Type B pancreatic cell (in vitro differentiated cells): ENCODE measurements at places on chromosomes 13 and 19.

DNA sequence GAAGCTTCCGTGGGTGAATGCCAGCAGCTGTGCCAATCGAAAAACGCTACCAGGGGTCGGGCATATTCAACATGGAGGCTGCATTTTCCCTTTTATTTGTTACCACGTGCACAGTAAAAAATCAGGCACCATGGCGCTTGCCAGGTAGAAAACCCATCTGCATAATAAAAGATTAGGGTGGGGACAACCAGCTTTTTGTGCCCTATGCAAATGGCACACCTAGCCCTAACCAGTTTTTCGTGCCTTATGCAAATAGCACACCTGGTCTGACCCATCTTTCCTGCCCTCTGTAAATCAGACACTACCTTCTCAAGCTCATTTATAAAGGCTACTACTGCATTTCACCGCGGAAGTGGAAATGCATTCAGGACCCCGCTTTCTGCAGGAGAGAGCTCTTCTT lies 62.1 kb upstream of the FREM2 start:
- DNase-seq: no peak

DNA sequence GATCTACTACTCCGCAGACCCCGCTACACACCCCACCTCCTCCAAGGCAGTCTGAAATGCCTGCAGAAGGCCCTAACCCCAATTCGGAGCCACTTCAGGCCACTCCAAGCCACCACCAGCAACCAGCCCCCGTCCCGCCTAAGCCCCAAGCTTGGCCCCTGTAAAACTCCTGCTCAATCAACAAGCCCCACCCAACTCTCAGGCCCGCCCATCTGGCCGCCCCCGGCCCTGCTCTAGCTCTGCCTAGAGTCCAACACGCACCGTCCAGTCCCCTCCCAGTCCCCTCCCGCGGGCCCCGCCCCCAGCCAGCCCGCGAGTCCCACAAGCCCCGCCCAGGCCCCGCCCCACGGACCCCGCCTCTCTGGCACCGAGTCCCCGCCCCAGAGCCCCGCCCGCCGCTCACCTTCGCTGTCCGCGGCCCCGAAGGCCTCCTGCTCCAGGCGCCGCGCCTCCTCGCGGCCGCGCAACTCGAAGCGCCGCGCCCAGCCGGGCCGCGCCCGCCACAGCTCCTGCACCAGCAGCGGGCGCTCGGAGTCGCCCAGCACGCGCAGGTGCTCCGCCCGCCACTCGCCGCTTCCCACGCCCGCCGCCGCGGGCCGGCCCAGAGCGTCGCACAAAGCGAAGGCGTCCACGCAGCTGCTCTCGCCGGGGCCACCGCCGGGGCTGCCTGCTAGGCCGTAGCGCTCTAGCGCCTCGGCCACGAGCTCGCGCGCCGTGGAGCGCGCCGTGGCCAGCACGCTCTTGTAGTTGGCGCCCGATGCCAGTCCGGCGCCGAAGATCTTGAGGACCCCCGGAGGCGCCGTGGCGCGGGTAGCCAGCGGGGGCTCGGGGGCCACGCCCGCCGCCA lies 1.6 kb downstream of the RASIP1 start:
- DNase-seq: peak; percentile 98

GRCh38 chr19:42290136-42290522 lies 11.8 kb upstream of the PRR19 start:
- DNase-seq: no peak

DNA sequence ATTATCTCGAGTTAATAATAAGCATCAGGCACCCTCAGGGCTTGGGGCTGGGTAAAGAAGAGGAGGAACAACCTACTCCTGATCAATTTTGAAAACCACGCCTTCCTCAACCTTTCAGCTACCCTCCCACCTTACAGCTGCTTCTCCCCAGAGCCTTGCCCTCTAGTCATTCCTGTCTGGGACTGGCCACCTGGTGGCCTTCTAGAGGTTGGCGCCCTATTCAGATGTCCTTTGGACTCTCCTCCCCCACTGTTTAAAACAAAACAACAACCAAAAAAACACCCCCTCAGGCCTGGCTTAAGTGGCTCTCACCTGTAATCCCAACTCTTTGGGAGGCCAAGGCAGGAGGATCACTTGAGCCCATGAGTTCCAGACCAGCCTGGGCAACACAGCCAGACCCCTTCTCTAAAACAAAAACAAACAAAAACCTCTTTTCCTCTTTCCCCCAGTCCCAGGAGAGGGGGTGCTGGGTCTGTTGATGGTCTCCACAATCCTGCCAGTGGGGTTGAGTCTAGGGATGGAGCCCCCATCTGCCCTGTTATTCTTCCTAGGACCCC lies 62.3 kb downstream of the CCDC70 start:
- peak; percentile 37 for DNase-seq

- no peak for DNase-seq
These were observed 472.1 kb downstream of the FOXO1 start for GRCh38 chr13:40194224-40194806.

- no peak for DNase-seq
These were observed 24.3 kb upstream of the ZC3H13 start for GRCh38 chr13:46076827-46077226.

GRCh38 chr13:45301263-45301662 lies 39.7 kb downstream of the TPT1 start:
- DNase-seq: no peak

- DNase-seq: peak; percentile 82
These were observed 42.6 kb downstream of the ZNF146 start for GRCh38 chr19:36257520-36257876.

GRCh38 chr13:93698016-93698613 lies 471.5 kb downstream of the GPC6 start:
- no peak for DNase-seq

DNA sequence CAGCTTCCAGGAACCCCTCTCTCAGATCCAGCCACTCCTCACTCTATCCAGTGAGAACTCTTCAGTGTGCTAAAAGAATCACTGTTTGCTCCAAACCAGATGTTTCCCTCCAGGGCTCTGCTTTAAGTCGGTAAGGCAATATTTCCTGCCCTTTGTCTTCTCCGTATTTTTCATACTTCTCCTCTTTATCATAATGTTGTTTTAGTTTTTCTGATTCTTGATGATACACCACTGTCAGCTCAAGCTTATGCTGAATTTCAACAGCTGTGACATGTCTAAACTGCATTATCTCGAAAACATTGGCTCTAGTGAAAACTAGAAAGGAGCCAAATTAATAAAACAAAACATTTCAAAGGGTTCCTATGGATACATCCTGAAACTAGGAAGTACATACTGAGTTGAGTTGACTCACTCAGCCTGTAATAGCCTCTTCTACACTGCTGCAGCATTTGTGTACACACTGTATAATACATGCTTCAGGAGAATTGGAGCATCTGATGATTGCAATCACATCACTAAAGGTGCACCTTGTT lies 39.8 kb downstream of the GPR180 start:
- no peak for DNase-seq

DNA sequence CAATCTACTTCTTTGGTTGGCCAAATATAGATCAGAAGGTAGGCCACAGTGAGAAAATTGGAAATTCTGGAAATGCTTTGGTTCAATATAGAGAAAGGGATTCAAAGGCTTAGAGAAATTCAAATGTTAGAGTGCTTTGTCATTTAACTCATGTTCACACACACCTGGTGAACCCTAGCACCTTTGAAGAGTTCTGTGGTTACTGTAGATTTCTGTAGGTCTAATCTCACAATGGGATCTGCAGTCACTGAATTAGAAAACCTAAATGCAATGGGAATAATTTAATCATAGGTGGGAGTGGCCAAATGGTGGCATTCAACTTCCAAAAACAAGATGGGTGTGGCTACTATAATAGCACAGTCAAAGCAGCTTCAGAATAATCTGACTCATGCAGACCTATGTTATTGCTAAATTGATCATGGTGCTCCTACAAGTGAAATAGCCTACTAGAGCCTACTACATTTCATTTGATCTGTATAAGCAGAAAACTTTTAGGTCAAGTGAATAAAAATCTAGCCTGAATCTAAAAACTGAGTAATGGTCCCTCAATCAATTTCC lies 1152.9 kb downstream of the PCDH9 start:
- no peak for DNase-seq

DNA sequence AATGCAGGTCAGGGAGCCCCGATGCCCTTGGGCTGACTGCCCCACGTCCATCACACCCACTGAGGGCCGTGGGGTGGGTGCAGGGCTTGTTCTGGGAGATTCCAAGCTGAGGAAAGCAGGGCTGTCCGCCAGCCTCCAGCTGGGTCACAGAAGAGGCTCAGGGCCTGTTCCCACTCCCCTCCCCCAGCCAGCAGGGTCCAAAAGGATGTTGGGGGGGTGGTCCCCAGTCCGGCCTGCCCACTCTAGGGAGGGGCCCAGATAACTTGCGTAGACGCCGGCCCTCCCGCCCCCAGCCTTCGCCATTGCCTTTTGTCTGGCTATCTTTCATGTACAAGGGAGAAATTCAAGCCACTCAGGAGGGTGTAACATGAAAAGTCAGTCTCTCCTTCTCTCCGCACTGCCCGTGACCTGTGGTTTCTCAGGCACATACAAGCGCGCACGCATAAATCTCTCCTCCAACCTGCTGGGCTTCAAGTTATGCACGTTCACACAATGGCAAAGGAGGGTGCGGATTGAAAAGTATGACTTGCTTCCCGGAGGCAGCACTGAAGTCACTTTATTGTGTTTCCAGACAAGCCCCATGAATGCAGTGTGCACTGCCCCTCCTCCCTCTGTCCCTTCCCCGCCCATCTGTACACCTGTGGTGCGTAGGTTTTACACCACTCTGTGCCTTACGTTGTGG lies 20.2 kb downstream of the CARM1 start:
- DNase-seq: no peak

- DNase-seq: no peak
These were observed 162.0 kb downstream of the EFNB2 start for GRCh38 chr13:106373304-106373988.

GRCh38 chr13:41696163-41697003 lies 239.0 kb downstream of the RGCC start:
- DNase-seq: no peak

GRCh38 chr13:78786459-78786858 lies 127.5 kb upstream of the OBI1 start:
- no peak for DNase-seq

DNA sequence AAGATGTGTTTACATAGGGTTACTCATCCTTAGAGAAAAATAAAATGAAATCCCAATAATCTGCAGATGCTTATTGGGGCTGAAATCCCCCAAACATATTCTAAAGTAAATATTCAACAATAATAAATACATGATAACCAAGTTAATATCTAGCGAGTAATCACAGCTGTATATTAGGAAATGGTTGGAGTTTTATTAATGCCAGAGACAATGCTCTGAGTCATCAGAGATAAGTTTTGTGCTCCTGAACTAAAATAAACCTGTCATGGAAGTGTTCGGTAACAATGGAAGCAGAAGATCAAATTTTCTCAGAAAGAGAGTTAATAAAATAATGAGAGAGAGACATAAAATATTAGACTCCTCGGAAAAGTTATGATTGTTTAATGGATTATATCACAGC lies 31.4 kb downstream of the FLT1 start:
- DNase-seq: no peak

DNA sequence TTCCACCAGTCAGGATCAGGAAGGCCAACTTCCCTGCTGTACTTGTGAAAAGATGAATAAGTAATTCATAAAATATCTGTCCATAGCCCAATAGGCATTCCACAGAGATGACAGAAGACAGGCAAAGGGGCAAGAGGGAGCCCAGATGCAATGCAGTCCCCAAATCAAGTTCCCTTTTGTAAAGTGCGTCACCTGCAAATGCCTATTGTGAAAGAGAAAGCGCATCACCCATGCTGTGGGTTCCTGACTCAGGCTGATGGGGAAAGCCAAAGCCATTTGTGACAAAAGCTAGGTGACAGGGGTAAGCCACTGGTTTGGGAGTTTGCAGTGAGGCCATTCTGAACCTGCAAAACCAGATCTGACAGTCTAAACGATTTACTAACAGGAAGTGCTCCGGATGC lies 157.5 kb upstream of the ZNF536 start:
- DNase-seq: peak; percentile 37

DNA sequence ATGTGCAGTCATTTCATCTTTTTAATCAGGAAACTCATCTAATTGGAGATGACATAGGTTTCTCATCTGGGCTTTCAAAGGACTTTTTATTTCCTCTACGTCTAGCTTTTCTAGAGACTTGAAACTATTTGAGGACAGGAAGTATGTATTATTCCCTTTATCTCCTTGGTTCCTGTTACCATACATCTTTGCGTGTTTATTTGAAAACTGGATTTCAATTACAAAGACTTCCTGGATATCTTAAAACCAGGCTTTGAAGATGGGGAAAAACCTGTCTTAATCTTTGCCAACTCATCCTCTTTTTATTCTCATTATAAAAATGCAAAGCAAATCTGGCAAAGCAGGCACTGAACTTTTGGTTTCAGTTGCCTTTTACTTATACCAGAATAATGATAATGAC lies 130.5 kb downstream of the LMO7 start:
- no peak for DNase-seq

GRCh38 chr19:46861691-46862502 lies 1.1 kb downstream of the ARHGAP35 start:
- no peak for DNase-seq

DNA sequence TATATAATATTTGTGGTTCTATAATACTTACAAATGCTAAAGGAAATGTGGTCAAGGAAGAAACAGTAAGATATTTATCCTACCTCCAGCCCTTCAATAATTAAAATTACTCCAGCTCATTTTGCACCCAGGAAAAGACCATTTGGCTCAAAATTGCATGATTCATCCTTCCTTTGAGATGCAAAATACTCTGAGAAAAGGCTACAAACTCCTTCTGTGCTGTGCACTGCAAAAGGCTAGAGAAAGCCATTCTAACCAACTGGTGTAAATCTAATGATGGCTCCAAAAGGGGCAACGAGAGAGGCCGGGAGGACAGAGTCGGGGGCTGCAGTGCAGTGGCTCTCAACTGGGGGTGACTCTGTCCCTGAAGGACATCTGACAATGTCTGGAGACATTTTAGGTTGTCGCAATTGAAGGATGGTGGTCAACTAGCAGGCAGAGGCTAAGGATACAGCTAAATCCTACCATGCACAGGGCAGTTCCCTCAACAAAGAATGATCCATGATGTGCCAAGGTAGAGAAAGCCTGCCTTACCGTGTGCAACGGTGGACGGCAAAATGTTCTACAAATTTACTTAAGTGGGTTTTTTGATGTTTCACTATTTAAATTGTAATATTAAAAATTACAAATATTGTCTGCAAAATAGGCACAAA lies 32.6 kb downstream of the SLC7A1 start:
- no peak for DNase-seq

- no peak for DNase-seq
These were observed 1.3 kb downstream of the ATP7B start for GRCh38 chr13:52009946-52010345.

- DNase-seq: peak; percentile 84
These were observed 1.5 kb downstream of the ERF start for GRCh38 chr19:42253245-42254088.

DNA sequence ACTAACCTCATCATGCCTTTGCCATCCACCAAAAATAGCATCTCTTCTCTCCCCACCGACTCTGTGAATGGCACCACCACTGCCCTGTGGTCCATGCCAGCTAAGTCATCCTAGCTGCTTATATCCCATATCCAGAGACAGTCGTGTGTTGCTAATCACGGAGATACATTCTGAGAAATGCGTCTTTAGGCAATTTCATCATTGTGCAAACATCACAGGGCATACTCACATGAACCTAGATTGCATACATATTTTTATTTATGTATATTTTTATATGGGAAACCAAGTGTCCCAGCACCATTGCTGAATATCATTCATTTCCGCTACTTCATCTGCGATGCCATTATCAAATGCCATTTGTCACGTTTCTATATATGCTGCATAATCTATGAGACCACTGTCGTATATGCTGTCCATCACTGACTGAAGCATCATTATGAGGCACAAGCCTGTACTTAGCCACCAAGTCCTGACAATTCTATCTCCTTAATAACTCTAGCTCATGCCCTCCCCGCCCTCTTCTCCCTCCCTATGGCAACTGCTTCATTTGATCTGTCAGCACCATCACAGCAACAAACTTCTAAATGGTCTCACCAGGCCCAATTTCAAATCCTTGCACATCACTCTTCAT lies 104.2 kb downstream of the HSPH1 start:
- DNase-seq: no peak
